Activated naive CD8-positive, alpha-beta T cell treated with anti-CD3 and anti-CD28 coated beads, Interleukin-2, amount 10 ng/mL, durations not matched to agents 7 days and 5 days (primary cell): ENCODE measurements at places on chromosomes 6 and 20. TPM values are rescaled to one million over a fixed set of nuclear protein-coding genes. Genes with fewer than 3 reads are reported as not detected.

- peak within 1 kb of the TSS; percentile 24 for H3K4me3 ChIP-seq
- H3K27me3 ChIP-seq = peaks cover 47% of the 10 kb centered on the region
- H3K4me1 ChIP-seq = no peaks in the 10 kb centered on the region
- no peak within 1 kb of the TSS for H3K27ac ChIP-seq
- DNase-seq = peak; percentile 53
Observed at GRCh38 chr6:3751077-3751729, at the start of gene PXDC1. Gene PXDC1, minus strand, starts transcription at chr6:3751713. Its CDS starts 182 bp downstream, at chr6:3751531.

DNA sequence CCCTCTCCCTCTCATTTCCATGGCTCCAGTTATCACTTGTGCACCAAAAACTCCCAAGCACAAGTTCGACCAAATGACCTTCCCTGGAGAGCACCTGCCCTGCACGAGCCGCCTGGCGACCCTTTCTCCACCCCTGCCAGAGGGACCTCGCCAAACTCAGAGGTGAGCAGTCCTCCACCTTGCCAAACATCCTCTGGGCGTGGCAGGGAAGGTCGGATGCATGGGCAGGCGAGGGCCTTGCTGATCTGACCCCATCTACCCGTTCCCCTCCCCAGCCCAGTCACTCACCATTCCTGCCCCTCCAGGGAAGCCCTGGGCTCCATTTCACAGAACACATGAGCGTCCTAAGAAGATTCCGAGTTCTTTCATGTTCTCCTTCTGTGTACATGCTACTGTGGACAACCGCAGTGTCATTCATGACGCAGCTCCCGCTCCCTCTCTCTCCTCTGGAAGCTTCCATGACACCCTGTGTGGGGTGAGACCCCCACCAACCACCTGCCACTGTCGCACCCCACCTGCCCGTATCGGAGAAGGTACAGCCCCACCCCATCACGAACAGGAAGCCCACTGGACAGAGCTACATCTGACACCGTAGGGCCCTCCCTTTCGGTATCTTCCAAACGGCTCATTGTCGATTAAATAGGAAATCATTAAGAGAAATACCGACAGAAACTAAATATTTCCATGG, 104.3 kb downstream of the DACT2 start:
- H3K36me3 ChIP-seq = no peaks in the 10 kb centered on the region
- no peaks in the 10 kb centered on the region for H3K4me1 ChIP-seq
- no peaks in the 10 kb centered on the region for H3K27me3 ChIP-seq
- H3K27ac ChIP-seq = peak overlapping the region; percentile 41

DNA sequence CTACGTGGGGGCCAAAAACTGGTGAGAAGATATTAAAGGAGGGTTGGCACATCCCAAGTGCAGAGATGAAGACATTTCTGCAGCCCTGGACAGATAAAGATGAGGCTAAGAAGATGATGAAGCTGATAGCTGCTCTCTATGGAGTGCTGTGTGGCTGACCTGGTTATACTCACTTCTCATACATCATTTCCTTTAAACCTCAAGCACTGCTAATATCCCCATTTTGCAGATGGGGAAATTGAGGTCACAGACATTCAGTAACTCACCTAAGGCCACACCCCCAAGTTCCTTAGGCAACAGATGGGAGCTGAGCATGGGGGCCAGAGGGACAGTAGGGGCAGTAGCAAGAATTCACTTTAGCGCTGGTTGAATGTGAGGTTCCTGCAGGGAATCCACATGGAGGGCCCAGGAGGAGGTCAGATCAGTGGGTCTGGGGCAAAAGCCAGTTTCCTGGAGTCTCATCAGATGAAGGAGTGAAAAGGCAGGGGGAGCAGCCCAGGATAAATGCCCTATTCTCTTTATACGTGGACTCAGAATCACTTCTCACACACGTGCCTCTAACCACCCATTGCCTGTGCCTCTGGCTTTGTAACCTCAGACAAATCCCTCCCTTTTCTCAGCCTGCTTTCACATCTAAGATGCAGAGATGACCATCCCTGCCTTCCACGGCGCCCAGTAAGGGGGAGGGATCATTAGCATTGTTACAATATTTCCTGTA, 125.8 kb downstream of the NFATC2 start:
- no peak overlapping the region for H3K4me3 ChIP-seq
- H3K27ac ChIP-seq = peak overlapping the region; percentile 56
- peaks cover 45% of the 10 kb centered on the region for H3K4me1 ChIP-seq

- H3K36me3 ChIP-seq = no peaks in the 10 kb centered on the region
- no peaks in the 10 kb centered on the region for H3K4me1 ChIP-seq
- no peak for DNase-seq
- no peak overlapping the region for H3K4me3 ChIP-seq
Observed at GRCh38 chr20:8721098-8721497, 347.8 kb upstream of the PLCB4 start.

DNA sequence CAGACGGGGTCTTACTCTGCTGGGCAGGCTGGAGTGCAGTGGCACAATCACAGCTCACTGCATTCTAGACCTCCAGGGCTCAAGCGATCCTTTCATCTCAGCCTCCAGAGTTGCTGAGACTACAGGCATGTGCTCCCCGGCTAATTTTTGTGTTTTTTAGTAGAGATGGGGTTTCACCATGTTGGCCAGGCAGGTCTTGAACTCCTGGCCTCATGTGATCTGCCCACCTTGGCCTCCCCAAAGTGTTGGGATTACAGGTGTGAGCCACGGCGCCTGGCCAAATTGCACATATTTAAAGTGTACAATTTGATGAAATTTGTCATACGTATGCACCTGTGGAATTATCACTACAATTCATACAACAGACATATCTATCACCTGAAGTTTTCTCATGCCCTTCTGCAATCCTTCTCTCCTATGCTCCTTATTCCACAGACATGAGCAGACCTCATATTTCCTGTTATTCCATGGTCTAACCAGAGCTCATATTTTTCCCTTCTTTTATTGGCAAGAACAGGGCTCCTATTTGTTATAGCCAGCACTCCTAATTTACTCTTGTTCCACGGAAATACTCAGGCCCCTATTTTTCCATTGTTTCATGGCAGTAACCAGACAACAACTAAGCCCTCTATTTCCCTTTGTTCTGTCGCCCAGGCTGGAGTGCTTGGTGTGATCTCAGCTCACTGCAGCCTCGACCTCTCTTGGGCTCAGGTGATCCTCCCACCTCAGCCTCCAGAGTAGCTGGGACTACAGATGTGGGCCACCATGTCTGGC, 2.2 kb upstream of the CSTL1 start:
- H3K27me3 ChIP-seq = peaks cover 9% of the 10 kb centered on the region
- H3K27ac ChIP-seq = no peak overlapping the region
- no peaks in the 10 kb centered on the region for H3K36me3 ChIP-seq
- H3K4me1 ChIP-seq = peaks cover 2% of the 10 kb centered on the region
- no peak for DNase-seq

DNA sequence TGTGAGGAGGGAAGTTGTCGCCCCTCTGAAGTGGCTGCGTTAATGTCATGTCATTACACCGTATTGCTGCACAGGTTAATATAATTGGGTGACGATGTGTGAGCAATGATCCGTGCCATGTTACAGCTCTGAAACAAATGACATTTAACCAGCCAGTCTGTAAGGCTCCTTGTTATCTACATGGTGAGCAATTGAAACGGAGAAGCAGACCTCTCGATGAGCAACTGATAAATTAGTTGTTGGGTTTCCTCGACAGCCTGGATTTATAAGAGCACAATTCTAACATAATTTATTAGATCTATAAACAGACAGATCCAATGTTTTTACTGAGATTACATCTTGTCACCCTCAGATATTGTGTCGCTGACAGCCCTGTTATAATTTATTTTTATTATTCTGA, 49.9 kb upstream of the MAFB start:
- H3K4me1 ChIP-seq = peaks cover 1% of the 10 kb centered on the region
- no peaks in the 10 kb centered on the region for H3K36me3 ChIP-seq
- H3K27me3 ChIP-seq = peaks cover 23% of the 10 kb centered on the region
- DNase-seq = no peak
- no peak overlapping the region for H3K4me3 ChIP-seq

DNA sequence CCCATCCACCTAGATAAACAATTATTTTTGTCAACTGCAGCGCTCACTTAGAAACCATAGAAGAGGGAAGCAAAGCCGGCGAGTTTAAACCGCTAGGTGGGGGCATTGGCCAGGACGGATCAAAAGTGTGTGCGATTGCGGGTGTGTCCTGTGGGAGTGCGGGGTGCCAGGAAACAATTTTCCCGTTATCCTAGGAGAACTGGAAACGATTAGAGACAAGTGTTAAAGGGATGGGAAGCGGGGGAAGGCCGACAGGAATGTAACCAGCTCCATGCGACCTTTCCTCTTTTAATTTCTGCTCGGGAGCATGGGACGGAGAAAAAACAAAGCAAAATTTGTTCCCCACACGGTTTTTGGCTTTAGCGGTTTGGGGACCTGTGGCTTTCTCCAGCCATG, 2.8 kb upstream of the HTR1B start:
- H3K4me1 ChIP-seq = peaks cover 8% of the 10 kb centered on the region
- peak overlapping the region; percentile 13 for H3K27ac ChIP-seq
- peaks cover 5% of the 10 kb centered on the region for H3K36me3 ChIP-seq
- H3K4me3 ChIP-seq = peak overlapping the region; percentile 85

GRCh38 chr20:47432834-47433210, 68.9 kb upstream of the NCOA3 start:
- peaks cover 11% of the 10 kb centered on the region for H3K36me3 ChIP-seq
- H3K27ac ChIP-seq = no peak overlapping the region
- H3K27me3 ChIP-seq = peaks cover 3% of the 10 kb centered on the region

DNA sequence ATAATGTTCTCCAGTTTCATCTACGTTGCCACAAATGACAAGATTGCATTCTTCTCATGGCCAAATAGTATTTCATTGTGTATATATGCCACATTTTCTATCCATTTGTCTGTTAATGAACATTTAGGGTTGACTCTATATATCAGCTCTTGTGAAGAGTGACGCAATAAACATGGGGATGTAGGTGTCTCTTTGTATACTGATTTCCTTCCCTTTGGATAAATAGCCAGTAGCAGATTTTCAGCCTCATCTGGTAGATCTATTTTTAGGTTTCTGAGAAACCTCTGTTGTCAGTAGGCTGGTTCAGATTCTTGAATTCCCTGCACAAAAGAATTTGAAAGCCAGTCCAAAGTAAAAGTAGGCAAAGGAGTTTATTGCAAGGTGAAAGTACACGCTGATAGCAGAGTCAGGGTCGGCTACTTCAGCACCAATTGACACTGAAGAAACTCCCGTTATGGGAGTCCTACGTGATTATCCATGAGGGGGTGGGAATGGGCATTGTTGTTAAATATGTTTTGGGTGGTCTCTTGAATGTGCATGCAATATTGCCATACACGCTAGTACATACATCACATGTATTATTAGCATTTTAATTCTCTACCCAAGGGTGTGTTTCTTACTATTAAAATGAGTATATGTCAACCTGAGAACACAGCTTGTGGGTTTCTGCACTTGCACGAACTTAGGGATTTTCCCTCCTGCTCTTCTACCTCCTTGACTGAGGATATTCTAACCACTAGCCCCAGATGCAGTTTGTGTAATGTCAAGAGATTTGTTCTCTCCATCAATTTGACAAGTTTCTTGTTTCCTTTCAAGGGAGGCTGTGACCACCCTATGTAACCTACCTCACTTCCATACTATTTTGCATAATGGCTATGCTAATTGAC, 14.4 kb upstream of the SLC17A2 start:
- H3K27ac ChIP-seq = no peak overlapping the region
- peaks cover 17% of the 10 kb centered on the region for H3K4me1 ChIP-seq
- DNase-seq = no peak

- H3K36me3 ChIP-seq = no peaks in the 10 kb centered on the region
- H3K27ac ChIP-seq = peak overlapping the region; percentile 90
- H3K27me3 ChIP-seq = peaks cover 75% of the 10 kb centered on the region
- peak; percentile 60 for DNase-seq
Observed at GRCh38 chr20:21100578-21101452, 5.3 kb downstream of the LINC00237 start.

DNA sequence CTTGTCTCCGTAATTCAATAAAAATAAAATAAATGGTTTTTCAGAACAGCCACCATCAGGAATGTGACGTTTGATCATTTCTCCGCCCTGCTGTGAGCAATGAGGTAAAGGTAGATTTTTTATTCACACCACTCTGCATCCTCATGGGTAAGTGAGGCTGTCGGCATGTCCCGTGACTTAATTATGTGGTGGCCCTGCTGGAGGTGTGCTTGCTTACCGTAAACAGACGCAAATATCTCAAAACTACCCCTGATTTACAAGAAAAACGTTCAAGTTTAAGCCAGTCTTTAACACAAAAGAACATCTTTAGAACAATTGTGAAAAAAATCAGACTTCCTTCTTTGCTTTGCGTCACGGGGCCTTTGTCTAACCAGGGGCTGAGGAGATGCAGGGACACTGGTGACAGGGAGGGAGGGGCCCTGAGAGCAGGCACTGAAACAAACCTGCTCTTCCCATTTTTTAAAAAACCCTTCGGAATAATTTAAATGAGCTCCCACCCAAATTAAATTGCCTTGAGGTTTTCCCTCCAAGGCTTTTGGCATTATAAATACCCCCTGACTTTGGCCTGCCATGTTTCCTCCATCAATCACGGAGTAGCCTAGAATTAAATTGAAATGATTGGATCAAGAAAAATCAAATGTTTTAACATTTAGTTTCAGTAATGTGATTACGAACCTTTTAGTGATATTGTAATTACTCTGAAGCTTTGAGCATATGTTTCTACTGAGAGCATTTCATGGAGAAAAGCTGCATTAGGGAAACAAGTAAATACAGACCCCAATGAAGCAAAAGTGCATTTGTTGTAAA, 13.4 kb downstream of the PRKN start:
- H3K36me3 ChIP-seq = no peaks in the 10 kb centered on the region
- DNase-seq = no peak
- no peak overlapping the region for H3K27ac ChIP-seq
- H3K4me3 ChIP-seq = no peak overlapping the region

DNA sequence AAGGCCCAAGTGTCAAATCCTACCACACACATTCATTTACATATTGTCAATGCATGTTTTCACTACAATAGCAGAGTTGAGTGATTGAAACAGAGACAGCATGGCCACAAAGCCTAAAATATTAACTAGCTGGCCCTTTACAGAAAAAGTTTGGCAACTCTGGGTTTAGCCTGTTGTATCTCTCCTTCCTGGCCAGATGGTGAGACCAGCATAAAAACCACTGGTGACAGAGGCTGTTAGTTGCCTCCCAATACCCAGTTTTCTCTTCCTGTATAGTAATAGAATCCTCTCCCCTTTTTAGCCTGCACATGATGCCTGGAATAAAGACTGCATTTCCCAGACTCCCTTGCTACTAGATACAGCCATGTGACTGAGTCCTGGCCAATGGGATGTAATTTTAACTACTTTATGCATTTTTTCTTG, 100.0 kb upstream of the TAB2 start:
- H3K36me3 ChIP-seq = peaks cover 29% of the 10 kb centered on the region
- no peak for DNase-seq
- H3K4me3 ChIP-seq = no peak overlapping the region
- no peak overlapping the region for H3K27ac ChIP-seq

GRCh38 chr6:126804332-126805064, 314.0 kb upstream of the RSPO3 start:
- no peak overlapping the region for H3K27ac ChIP-seq
- peaks cover 4% of the 10 kb centered on the region for H3K27me3 ChIP-seq
- H3K4me1 ChIP-seq = no peaks in the 10 kb centered on the region
- no peak for DNase-seq
- H3K4me3 ChIP-seq = no peak overlapping the region

GRCh38 chr6:148983966-148984365, 237.1 kb downstream of the UST start:
- H3K27me3 ChIP-seq = peaks cover 21% of the 10 kb centered on the region
- no peaks in the 10 kb centered on the region for H3K4me1 ChIP-seq
- DNase-seq = no peak
- no peaks in the 10 kb centered on the region for H3K36me3 ChIP-seq

PLCG1 gene
- total RNA-seq = 425 TPM

TUBB2B gene
- not detected for total RNA-seq

EYS gene
- total RNA-seq = not detected

ESF1 gene
- total RNA-seq = 12.4 TPM

PPP1R16B gene
- total RNA-seq = 72.9 TPM

SUN5 gene
- not detected for total RNA-seq

CDC25B gene
- 263 TPM for total RNA-seq

NECAB3 gene
- total RNA-seq = 36.3 TPM

PPP1R3D gene
- 9.5 TPM for total RNA-seq
